ENCODE measurements at places on chromosomes 5 and 9.
A peak's percentile ranks its signal among the peaks of the same experiment; 100 is the strongest.

DNA sequence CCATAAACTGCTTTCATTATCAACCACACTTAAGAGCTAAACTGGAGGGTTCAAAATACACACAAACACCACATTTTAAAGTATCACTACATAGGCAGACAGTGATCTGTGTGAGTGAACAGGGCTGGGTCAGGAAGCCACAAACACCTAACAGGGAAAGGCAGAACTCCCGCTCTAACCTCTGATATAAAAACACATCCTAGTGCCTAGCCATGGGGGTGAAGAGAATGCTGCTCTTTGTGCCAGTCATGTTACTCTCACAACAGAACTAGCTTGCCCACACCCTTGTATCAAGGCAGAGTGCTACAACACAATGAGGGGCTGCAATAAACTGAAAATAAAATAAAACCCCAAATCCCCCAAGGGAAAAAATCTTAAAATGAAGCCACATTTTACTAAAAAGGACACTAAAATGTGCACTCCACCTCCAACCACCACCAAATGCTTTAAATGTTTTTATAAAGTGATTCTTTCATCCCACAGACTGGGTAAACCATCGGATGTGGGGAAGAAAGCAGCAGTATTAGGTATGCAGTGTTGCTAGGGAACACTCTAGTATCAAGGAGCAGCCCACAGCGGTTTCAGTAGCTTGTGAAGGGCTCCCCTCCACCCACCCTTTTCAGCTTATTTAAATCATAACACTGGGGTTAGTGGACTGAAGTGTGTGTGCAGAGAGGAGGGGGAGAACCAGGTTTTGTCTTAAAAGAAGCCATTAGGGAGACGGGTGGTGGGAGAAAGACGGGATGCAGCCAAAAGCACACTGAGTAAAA is 64.5 kb downstream of the TMEM161B start:
- DNase-seq = no peak

GRCh38 chr5:168464214-168464613 is 22.1 kb upstream of the RARS1 start:
- DNase-seq = no peak

GRCh38 chr5:152437866-152438265 is 32.8 kb upstream of the NMUR2 start:
- DNase-seq = no peak

GRCh38 chr5:133203317-133204305 is 151.8 kb downstream of the HSPA4 start:
- DNase-seq = no peak

GRCh38 chr9:107637421-107638420 is 148.2 kb upstream of the KLF4 start:
- DNase-seq = peak; percentile 97

- DNase-seq = no peak
Observed at GRCh38 chr9:15420796-15421195, 1.9 kb upstream of the SNAPC3 start.

DNA sequence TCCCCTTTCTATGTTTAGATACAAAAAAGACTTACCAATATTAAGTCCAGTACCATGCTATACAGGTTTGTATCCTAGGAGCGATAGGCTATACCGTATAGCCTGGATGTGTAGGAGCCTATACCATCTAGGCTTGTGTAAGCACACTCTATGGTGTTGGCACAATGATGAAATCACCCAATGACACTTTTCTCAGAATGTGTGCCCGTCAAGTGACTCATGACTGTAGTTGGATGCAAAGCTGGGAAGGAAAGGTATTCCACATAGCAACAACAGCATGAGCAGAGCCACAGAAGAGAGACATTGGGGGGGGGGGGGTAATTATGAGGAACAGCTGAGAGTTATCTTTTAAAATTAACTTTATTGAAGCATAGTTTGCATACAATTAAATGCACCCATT is 63.2 kb downstream of the TTLL11 start:
- DNase-seq = no peak

All from amniotic stem cell (primary cell).